ENCODE measurements at places on chromosomes 11 and 22.

- peak overlapping the region; percentile 17 for H3K27ac ChIP-seq
- DNase-seq: no peak
- H3K4me1 ChIP-seq: peaks cover 11% of the 10 kb centered on the region
- H3K27me3 ChIP-seq: no peaks in the 10 kb centered on the region
- H3K4me3 ChIP-seq: no peak overlapping the region
Measured at GRCh38 chr22:23781065-23781464, 5.7 kb upstream of the SMARCB1 start.

DNA sequence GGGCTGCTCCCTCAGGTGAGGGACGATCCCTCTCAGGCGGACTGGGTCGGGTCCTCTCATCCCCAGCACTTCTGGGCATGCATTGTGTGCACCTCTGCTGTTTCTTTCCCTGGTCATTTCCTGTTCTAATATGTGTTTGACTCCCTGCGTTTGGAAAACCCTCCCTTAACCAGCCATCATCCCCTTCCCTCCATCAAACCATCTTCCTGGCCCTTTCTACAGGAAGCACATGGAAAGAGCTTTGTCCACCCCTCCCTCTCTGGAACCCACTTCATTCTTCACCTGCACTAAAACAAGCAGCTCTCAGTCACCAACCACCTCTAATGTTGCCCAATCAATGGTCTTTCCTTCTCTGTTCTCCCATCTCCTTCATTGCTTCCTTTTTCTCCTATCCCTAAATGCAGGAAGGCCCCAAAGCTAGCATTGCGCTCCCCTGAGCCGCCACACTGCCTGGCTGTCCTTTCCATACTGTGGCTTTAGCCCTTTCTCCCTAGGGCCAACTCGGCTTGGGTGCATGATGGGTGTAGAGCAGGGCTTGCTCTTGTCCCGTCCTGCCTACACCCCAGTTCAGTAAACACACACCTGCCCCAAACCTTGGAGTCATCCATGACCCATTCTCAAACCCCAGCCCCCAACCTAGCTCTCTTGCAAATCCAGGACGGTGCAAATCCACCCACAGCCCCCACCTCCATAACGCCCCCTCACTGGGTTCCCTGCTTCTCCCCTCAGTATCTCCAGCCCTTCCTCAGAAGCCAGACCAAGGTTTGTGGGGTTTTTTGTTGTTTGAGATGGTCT, 5.4 kb upstream of the GAS2L1 start:
- no peak overlapping the region for H3K4me3 ChIP-seq
- H3K27me3 ChIP-seq: no peaks in the 10 kb centered on the region
- H3K36me3 ChIP-seq: peaks cover 45% of the 10 kb centered on the region
- no peaks in the 10 kb centered on the region for H3K4me1 ChIP-seq

DNA sequence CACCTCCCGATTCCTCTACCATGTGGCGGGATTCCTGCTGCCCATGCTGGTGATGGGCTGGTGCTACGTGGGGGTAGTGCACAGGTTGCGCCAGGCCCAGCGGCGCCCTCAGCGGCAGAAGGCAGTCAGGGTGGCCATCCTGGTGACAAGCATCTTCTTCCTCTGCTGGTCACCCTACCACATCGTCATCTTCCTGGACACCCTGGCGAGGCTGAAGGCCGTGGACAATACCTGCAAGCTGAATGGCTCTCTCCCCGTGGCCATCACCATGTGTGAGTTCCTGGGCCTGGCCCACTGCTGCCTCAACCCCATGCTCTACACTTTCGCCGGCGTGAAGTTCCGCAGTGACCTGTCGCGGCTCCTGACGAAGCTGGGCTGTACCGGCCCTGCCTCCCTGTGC, 10.5 kb downstream of the CXCR5 start:
- H3K27ac ChIP-seq: no peak overlapping the region
- H3K27me3 ChIP-seq: no peaks in the 10 kb centered on the region
- peaks cover 8% of the 10 kb centered on the region for H3K36me3 ChIP-seq
- DNase-seq: no peak

DNA sequence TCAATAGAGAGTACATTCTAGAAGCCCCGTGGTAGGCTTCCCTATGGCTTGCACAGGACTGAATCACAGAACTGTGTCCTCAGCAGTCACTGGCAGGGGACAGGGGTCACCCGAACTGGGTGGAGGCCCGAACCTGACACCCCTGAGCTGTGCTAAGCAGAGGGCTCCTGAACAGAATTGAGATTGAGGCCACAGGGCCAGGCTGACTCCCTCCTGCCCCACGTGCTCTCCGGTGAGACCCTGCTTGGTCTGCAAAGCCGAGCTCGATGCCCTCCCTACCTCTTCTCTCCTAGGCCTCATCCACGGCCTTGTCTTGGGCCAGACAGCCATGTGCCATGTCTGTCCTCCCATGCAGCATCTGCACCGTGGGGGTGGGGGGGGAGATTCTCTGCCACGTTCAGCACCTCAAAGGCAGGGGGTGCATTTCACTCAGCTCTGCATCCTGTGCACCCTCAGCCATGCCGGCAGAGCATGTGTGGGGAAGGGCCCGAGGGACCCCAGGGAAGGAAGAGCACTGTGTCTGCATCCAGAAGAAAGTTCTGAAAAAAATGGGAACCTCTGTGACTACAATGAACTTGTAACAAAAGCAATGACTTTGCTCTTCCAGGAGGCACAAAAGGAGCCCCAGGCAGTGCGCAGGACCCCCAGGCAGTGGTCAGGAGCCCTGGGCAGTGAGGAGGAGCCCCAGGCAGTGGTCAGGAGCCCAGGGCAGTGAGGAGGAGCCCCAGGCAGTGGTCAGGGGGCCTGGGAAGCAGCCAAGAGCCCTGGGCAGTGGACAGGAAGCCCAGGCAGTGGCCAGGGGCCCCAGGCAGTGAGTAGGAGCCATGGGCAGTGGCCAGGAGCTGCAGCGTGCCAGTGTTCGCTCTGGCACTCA, 76.7 kb upstream of the SEPTIN5 start:
- no peak overlapping the region for H3K4me3 ChIP-seq
- no peaks in the 10 kb centered on the region for H3K4me1 ChIP-seq
- H3K27me3 ChIP-seq: no peaks in the 10 kb centered on the region
- no peak overlapping the region for H3K27ac ChIP-seq
- no peaks in the 10 kb centered on the region for H3K36me3 ChIP-seq

- no peak overlapping the region for H3K4me3 ChIP-seq
- H3K27me3 ChIP-seq: no peaks in the 10 kb centered on the region
- H3K36me3 ChIP-seq: no peaks in the 10 kb centered on the region
- DNase-seq: no peak
- H3K27ac ChIP-seq: no peak overlapping the region
- H3K4me1 ChIP-seq: no peaks in the 10 kb centered on the region
Measured at GRCh38 chr11:134498326-134499139, 86.5 kb upstream of the B3GAT1 start.

GRCh38 chr11:14956111-14956510, 16.0 kb downstream of the CALCA start:
- H3K36me3 ChIP-seq: no peaks in the 10 kb centered on the region
- H3K27me3 ChIP-seq: peaks cover 2% of the 10 kb centered on the region
- H3K27ac ChIP-seq: no peak overlapping the region
- no peak overlapping the region for H3K4me3 ChIP-seq
- H3K4me1 ChIP-seq: no peaks in the 10 kb centered on the region

DNA sequence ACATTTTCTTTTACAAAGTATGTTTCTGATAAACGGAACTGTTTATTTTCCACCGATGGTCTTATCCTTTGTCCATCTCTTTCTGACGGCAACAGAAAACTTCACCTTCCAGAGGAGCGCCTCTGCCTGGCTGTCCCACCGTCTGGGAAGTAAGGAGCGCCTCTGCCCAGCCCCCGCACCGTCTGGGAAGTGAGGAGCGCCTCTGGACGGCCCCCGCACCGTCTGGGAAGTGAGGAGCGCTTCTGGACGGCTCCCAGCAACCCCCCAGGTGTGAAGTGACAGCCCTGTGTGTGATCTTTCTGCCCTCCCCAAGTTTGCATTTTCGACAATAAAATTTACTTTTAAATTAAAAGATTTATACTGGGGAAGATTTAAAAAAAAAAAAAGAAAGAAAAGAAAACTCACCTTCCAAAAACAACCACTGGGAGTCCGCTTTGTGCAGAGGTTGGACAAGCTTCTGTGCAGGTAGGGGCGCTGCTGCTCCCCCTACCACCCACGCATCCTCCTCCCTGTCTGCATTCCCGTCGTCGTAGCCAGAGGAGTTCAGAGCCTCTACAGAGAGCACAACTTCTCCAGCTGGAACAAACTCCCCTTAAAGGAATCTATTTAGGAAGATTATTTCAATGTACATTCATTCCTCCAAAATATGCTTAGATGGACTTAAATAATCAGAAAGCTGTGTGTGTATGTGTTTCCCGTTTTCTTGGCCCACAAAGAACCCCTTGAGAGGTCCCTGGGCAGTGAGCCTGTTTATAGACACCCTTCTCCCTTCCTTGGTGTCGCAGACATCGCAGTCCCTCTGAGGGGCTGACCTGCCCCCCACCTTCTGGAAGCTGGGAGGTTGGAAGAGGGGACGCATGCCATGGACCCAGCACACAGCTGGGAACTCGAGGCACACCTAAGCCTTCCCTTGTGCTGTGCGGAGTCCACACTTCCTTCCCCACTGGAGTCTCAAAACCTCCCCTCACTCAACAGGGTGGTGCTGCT, 849 bp upstream of the APOBEC3B start:
- H3K4me1 ChIP-seq: peaks cover 22% of the 10 kb centered on the region
- H3K4me3 ChIP-seq: no peak overlapping the region
- H3K36me3 ChIP-seq: no peaks in the 10 kb centered on the region
- H3K27ac ChIP-seq: no peak overlapping the region

GRCh38 chr11:38710262-38710661, 2112.2 kb upstream of the RAG2 start:
- no peak for DNase-seq
- H3K27ac ChIP-seq: no peak overlapping the region
- peaks cover 4% of the 10 kb centered on the region for H3K4me1 ChIP-seq
- H3K27me3 ChIP-seq: no peaks in the 10 kb centered on the region

- H3K4me3 ChIP-seq: no peak overlapping the region
- 0 out of 2 replicates have a peak, but pooled peaks cover 3% of the 10 kb centered on the region for H3K36me3 ChIP-seq
- no peaks in the 10 kb centered on the region for H3K27me3 ChIP-seq
- DNase-seq: no peak
Measured at GRCh38 chr11:108906329-108906728, 241.5 kb downstream of the DDX10 start.

- H3K4me3 ChIP-seq: peak overlapping the region; percentile 96
- no peaks in the 10 kb centered on the region for H3K27me3 ChIP-seq
- H3K27ac ChIP-seq: peak overlapping the region; percentile 92
Measured at GRCh38 chr11:102347462-102348370, 702 bp downstream of the BIRC2 start.

DNA sequence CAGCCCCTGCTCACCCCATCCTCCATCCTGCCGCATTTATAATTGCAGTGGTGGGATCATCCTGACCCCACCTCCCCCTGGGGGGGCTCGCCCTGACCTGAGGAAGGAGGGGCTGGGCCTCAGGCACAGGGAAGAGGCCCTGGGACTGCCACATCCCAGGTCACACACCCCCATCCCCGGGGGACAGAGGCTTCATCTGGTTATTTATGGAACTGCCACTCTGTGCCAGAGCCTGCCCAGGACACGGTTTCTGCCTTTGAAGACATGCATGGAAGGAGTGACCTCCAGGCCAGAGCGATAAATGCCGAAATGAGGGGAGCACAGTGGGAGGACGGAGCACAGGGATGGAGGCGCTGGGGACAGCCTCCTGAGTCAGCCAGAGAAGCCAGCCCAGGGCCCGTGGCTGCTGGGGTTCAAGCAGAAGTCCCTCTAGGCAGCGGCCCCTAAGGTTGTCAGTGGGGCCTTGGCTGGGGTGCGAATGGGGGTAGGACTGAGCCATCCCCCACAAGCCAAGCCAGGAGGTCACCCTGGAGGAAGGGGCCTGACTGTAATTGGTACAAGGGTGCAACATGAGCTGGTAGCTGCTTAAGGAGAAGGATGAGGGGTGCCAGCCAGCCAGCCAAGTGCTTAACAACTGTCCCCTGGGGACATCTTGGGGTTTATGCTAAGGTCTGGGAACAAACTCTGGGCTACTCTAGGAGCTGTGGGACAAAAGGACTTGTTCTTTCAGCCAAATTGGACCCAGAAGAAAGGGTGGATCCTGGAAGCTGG, 51.4 kb upstream of the SHISAL1 start:
- peaks cover 35% of the 10 kb centered on the region for H3K4me1 ChIP-seq
- H3K36me3 ChIP-seq: no peaks in the 10 kb centered on the region
- no peak overlapping the region for H3K4me3 ChIP-seq
- DNase-seq: peak; percentile 32
- H3K27me3 ChIP-seq: no peaks in the 10 kb centered on the region

DNA sequence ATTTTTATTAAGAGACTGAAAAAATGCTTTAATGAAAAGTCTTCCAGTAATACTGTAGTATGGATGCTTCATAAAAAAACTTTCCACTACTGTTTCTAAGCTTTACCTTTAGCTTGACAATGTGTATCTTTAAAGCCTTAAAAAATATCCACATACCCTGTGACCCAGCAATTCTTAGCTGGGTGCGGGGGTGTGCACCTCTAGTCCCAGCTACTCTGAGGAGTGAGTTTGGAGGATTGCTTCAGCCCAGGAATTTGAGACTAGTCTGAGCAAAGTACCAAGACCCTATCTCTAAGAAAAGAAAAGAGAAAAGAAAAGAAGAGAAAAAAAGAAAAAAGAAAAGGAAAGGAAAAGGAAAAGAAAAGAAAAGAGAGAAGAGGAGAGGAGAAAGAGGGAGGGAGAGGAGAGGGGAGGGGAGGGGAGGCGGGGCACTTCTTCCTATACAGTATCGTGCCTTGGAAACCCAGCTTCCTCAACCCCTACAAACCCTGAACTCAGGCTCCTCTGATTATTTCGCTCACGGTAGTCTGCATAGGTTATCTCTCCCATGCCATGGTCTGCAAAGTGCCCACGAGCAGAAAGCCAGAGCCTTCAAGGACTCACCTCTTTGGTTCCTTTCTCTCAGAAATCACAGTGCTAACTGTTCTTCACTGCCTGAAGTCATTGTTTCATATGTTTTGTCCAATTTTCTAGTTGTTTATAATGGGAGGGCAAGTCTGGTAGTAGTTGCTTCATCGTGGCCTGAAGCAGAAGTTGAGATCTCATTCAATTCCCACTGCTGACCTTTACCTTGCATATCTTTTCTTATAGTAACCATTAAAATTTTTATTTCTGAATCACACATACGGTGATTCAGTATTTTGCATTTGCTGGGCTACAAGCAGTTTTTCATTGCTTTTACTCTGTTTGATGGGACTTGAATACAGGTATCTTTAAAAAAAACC, 82.2 kb downstream of the FAM83F start:
- no peaks in the 10 kb centered on the region for H3K27me3 ChIP-seq
- peaks cover 9% of the 10 kb centered on the region for H3K4me1 ChIP-seq
- H3K36me3 ChIP-seq: no peaks in the 10 kb centered on the region
- H3K27ac ChIP-seq: no peak overlapping the region

- H3K27ac ChIP-seq: no peak overlapping the region
- DNase-seq: no peak
- no peaks in the 10 kb centered on the region for H3K36me3 ChIP-seq
- H3K4me3 ChIP-seq: no peak overlapping the region
- no peaks in the 10 kb centered on the region for H3K4me1 ChIP-seq
Measured at GRCh38 chr11:3626250-3626960, 15.4 kb downstream of the ART5 start.

- no peak overlapping the region for H3K27ac ChIP-seq
- H3K4me1 ChIP-seq: no peaks in the 10 kb centered on the region
- no peak overlapping the region for H3K4me3 ChIP-seq
- H3K27me3 ChIP-seq: no peaks in the 10 kb centered on the region
- no peak for DNase-seq
- H3K36me3 ChIP-seq: no peaks in the 10 kb centered on the region
Measured at GRCh38 chr11:100793525-100793924, 106.4 kb downstream of the ARHGAP42 start.
